ENCODE measurements at places on chromosomes 5 and 9. TPM values are rescaled to one million over a fixed set of nuclear protein-coding genes. Genes with fewer than 3 reads are reported as not detected.

GRCh38 chr9:98465799-98466198 is 210.3 kb upstream of the TBC1D2 start:
- H3K27ac ChIP-seq: no peak overlapping the region
- DNase-seq: no peak
- no peak overlapping the region for H3K4me3 ChIP-seq
- H3K27me3 ChIP-seq: no peaks in the 10 kb centered on the region
- H3K4me1 ChIP-seq: no peaks in the 10 kb centered on the region
- no peaks in the 10 kb centered on the region for H3K36me3 ChIP-seq

LECT2 gene
- not detected for total RNA-seq

IRX1 gene
- 6.0 TPM for total RNA-seq

GRCh38 chr9:116687074-116687753 is at the start of gene TRIM32:
TRIM32 (plus strand) TSS chr9:116687305; CDS start chr9:116697743, 10,438 bp downstream.
- DNase-seq: peak; percentile 91
- H3K36me3 ChIP-seq: no peaks in the 10 kb centered on the region
- H3K27ac ChIP-seq: peak within 1 kb of the TSS; percentile 72
- H3K4me3 ChIP-seq: peak within 1 kb of the TSS; percentile 76

- no peak overlapping the region for H3K4me3 ChIP-seq
- H3K27ac ChIP-seq: no peak overlapping the region
- no peak for DNase-seq
- H3K4me1 ChIP-seq: no peaks in the 10 kb centered on the region
- H3K36me3 ChIP-seq: no peaks in the 10 kb centered on the region
These were observed 338.9 kb upstream of the KLF9 start for GRCh38 chr9:70753311-70753710.

DNA sequence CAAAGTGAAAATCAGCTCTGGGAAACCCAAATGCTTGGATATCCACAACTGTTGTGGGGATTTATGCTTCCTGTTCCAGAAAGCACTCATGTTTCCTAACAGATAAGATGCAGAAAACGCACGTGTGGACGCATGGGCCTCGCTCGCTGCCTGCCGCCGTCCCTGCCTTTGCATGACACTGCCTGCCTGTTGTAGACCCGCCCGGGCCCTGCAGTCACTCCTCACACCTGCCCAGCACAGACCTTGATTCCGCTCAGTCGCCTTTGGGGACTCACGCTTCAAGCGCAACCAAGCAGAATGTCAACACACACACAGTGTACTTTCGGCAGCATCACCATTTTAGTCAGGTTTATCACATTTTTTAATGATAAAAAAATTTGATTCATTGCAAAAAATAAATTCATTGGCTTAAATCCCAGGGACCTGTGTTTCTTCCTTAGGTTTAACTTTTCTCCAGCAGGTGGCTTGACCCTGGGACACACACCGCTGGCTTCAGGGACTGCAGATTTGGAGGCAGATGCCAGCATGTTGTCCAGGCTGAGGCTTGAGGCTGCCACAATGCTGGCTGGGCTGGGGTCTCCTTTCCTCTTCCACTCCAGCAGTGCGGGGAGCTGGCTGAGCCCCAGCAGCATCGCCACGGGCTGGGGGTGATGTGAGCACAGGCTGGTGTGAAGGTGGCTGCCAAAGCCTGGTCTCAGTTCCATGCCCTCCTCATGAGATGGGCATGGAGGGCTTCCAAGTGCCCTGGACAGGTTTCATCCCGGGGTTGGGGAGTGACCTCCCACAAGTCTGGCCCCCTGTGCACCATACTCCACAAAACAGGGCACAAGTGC is 416.9 kb upstream of the IRX4 start:
- no peak for DNase-seq
- H3K36me3 ChIP-seq: no peaks in the 10 kb centered on the region
- H3K27me3 ChIP-seq: peaks cover 3% of the 10 kb centered on the region
- H3K4me3 ChIP-seq: no peak overlapping the region

GRCh38 chr5:27325513-27325912 is 287.1 kb upstream of the CDH9 start:
- H3K27ac ChIP-seq: no peak overlapping the region
- no peak overlapping the region for H3K4me3 ChIP-seq
- no peaks in the 10 kb centered on the region for H3K36me3 ChIP-seq
- no peaks in the 10 kb centered on the region for H3K4me1 ChIP-seq
- no peaks in the 10 kb centered on the region for H3K27me3 ChIP-seq

DNA sequence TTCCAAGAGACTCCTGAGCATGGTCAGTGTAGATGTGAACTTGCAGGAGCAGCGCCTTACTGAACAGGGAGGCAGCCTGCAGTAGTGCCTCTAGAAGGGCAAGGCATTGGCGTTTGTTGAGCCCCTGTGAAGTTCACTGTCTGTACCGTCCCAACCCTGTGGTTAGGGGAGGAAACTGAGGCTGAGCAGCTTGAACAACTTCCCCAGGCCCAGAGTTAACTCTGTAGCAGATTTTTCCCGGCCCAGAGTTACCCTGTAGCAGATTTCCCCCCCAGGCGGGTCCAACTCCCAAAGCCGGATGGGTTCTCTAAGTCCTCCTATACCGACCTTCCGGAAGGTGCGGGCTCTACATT is 9.6 kb downstream of the LMX1B start:
- peaks cover 23% of the 10 kb centered on the region for H3K4me1 ChIP-seq
- no peaks in the 10 kb centered on the region for H3K36me3 ChIP-seq
- no peak overlapping the region for H3K27ac ChIP-seq
- no peak overlapping the region for H3K4me3 ChIP-seq
- DNase-seq: no peak
- H3K27me3 ChIP-seq: peaks cover 100% of the 10 kb centered on the region

TRMO gene
- 18.8 TPM for total RNA-seq

DNA sequence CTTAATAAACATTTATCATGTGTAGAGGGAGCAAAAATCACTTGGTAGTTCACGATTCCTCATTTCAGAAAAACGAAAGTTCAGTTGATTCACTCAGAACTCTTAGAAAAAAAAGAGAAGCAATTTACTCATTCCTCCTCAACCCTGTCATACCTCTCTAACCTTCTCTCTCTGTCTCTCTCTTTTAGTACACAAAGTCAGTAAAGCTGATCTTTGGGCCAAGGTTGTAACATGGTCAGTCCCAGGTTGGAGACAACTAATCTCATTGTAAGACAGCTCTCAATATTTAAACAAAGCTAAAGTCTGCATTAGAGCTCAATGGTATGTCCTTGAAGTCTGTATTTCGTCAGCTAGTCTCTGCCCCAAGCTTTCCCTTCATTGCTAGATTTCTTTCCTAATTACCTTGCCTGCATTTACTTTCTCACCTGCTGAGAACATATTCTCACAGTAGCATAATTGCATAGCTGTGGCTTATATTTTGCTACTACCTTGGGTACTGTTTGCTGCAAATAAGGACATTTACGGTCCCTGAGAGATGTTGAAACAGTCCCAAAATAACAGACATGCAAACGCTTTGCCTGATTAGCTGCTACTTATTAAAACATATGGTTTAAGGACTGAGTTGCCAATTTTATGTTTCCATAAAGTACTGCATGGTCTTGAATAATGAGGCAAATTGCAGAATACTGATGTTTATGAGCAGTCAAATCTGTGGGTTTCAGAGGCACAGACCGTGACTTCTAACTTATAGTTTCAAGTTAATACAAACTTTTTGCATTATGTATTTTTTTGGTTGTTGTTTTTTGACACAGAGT is 138.3 kb downstream of the GPBP1 start:
- no peaks in the 10 kb centered on the region for H3K36me3 ChIP-seq
- H3K27me3 ChIP-seq: no peaks in the 10 kb centered on the region
- H3K4me3 ChIP-seq: no peak overlapping the region
- no peaks in the 10 kb centered on the region for H3K4me1 ChIP-seq
- DNase-seq: no peak

GRCh38 chr9:26971721-26972120 is 15.5 kb downstream of the IFT74 start:
- no peak overlapping the region for H3K27ac ChIP-seq
- DNase-seq: no peak
- H3K36me3 ChIP-seq: no peaks in the 10 kb centered on the region
- no peaks in the 10 kb centered on the region for H3K27me3 ChIP-seq

DNA sequence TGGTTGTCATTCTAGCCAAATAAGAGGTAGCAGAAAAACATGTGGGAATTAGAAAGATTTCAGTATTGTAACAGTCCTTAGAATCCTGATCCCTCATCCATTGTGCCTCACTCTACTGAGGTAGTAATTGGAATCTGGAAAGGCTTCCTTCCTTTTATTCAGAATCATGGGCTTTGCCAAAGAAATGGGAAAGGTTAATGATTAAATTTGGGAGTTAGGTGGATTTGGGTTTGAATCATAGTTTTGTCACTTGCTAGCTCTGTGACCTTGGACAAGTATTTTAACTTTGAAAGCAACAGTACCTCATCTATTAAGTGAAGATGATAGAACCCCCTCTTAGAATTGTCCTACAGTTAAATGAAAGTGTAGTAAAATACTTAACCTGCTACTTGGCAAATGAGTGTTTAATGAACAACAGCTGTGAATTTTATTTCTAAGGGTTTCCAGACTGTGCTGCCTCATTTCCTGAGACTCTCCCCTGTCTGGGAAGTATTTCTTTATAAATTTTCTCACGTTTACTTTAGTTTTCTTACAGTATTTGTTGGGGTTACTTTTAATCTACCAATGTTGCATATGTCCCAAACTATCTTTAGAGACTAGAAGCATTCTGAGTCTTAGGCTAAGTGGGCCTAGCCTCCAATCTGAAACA is 11.7 kb downstream of the SPDL1 start:
- no peak for DNase-seq
- no peak overlapping the region for H3K4me3 ChIP-seq
- peaks cover 91% of the 10 kb centered on the region for H3K36me3 ChIP-seq

PCDH1 gene
- total RNA-seq: 55.7 TPM

PCDHA7 gene
- 0.15 TPM for total RNA-seq

SPACA9 gene
- total RNA-seq: 13.9 TPM

OBP2B gene
- total RNA-seq: not detected

GDNF gene
- not detected for total RNA-seq

- H3K27ac ChIP-seq: no peak overlapping the region
- no peak for DNase-seq
- no peaks in the 10 kb centered on the region for H3K27me3 ChIP-seq
- H3K36me3 ChIP-seq: no peaks in the 10 kb centered on the region
- H3K4me1 ChIP-seq: no peaks in the 10 kb centered on the region
These were observed 34.8 kb upstream of the NEURL1B start for GRCh38 chr5:172606156-172606785.

TOPORS gene
- 15.4 TPM for total RNA-seq

GRCh38 chr9:34437006-34437925 is 21.1 kb downstream of the FAM219A start:
- DNase-seq: no peak
- peaks cover 22% of the 10 kb centered on the region for H3K4me1 ChIP-seq
- H3K36me3 ChIP-seq: no peaks in the 10 kb centered on the region
- no peak overlapping the region for H3K27ac ChIP-seq
- H3K4me3 ChIP-seq: no peak overlapping the region

FGF18 gene
- 2.0 TPM for total RNA-seq

DNA sequence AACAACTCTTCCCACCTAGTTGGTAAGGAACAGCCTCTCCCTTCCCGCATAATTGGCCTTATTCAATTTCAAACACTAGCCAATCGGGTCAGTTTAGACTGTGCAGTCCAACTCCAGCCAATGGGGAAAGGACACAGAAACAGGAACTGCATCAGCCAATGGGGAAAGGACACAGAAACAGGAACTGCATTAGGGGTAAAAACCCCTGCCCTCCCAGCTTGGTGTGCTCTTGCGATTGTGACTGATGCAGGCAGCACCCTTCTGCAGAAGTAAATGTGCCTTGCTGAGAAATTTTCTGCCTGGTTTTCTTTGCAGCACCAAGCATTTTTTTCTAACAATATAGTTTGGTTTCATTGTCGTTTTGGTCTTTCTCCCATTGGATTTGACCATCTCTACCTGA is 8.5 kb upstream of the GLT6D1 start:
- no peak overlapping the region for H3K27ac ChIP-seq
- no peak overlapping the region for H3K4me3 ChIP-seq
- no peaks in the 10 kb centered on the region for H3K36me3 ChIP-seq
- H3K27me3 ChIP-seq: no peaks in the 10 kb centered on the region

- H3K4me3 ChIP-seq: no peak overlapping the region
- DNase-seq: no peak
- H3K36me3 ChIP-seq: no peaks in the 10 kb centered on the region
- no peaks in the 10 kb centered on the region for H3K27me3 ChIP-seq
These were observed 516.0 kb downstream of the SPATA31D1 start for GRCh38 chr9:82504620-82505019.

DNA sequence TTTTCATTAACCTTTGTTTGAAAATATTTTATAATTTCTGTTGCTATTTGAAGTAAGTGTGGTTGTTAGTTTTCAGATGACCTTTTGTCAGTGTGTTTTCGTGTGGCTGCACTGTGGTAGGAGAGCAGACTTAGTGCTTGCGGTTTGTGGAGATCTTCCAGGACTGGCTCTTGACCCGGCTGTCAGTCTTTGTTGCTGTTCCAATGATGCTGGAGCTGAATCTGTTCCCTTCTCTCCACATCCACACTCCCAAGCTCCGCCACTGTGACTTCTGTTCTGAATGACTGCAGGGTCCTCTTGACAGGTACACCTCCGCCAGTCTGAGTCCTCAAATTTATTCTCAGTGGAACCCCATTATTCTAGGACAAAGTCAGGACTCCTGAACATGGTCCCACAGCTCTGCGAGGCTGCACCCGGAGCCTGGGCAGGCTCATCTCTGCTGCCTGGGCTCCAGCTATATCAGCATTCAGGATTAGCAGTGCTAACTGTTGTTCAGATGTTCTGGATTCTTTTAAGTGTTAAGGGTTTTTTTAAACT is 126.0 kb downstream of the WNK2 start:
- DNase-seq: no peak
- no peaks in the 10 kb centered on the region for H3K27me3 ChIP-seq
- no peaks in the 10 kb centered on the region for H3K36me3 ChIP-seq
- no peak overlapping the region for H3K27ac ChIP-seq
- H3K4me3 ChIP-seq: no peak overlapping the region
- peaks cover 6% of the 10 kb centered on the region for H3K4me1 ChIP-seq

GRCh38 chr5:89597878-89598277 is 714.9 kb upstream of the MEF2C start:
- H3K36me3 ChIP-seq: no peaks in the 10 kb centered on the region
- no peak overlapping the region for H3K27ac ChIP-seq
- H3K27me3 ChIP-seq: no peaks in the 10 kb centered on the region
- H3K4me1 ChIP-seq: no peaks in the 10 kb centered on the region
- DNase-seq: no peak

DNA sequence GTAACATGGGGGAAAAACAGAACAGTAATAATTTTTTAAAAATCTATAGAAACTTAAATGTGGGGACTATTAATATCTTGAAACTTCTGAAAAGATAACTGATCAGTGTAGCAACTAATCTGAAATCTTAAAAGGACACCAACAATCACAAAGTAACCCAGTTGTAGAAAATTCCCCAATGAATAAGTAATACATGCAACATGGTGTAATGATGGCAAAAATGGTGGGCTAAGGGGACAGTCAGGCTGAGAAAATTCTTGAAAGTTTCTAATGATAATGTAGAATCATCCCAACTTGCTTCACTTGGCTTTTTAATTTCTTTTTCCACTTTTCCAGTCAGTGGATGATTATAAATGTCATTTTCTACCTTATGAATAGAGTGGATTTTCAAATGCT is 5.4 kb downstream of the NFIL3 start:
- no peaks in the 10 kb centered on the region for H3K36me3 ChIP-seq
- H3K27ac ChIP-seq: no peak overlapping the region
- peaks cover 48% of the 10 kb centered on the region for H3K4me1 ChIP-seq
- H3K4me3 ChIP-seq: no peak overlapping the region
